ENCODE measurements at places on chromosomes 12 and 14. TPM values are rescaled to one million over a fixed set of nuclear protein-coding genes. Genes with fewer than 3 reads are reported as not detected.

PLA2G1B gene
- total RNA-seq = not detected

OTOGL gene
- not detected for total RNA-seq

CLEC4E gene
- not detected for total RNA-seq

TGM1 gene
- 4.5 TPM for total RNA-seq

RASSF8 gene
- 1.0 TPM for total RNA-seq

SIX6 gene
- total RNA-seq = not detected

WDR89 gene
- 21.3 TPM for total RNA-seq

TAS2R14 gene
- total RNA-seq = 1.6 TPM

KRT73 gene
- 3.7 TPM for total RNA-seq

CLEC1A gene
- total RNA-seq = not detected

TMTC1 gene
- total RNA-seq = not detected

TSPAN19 gene
- total RNA-seq = not detected

MYF6 gene
- total RNA-seq = not detected

MGP gene
- total RNA-seq = not detected

PDE3A gene
- total RNA-seq = not detected

GALNT9 gene
- total RNA-seq = not detected

MTHFD1 gene
- total RNA-seq = 124 TPM

DEPDC4 gene
- total RNA-seq = 2.6 TPM

NPFF gene
- not detected for total RNA-seq

AQP6 gene
- total RNA-seq = not detected

BMAL2 gene
- total RNA-seq = 11.6 TPM

PIANP gene
- total RNA-seq = not detected

TAC3 gene
- not detected for total RNA-seq

MYH6 gene
- not detected for total RNA-seq

TSHR gene
- total RNA-seq = 5.0 TPM

LRCOL1 gene
- not detected for total RNA-seq

SPX gene
- total RNA-seq = 0.20 TPM

CPNE6 gene
- total RNA-seq = not detected

DAO gene
- not detected for total RNA-seq

OR6C2 gene
- total RNA-seq = not detected

NINJ2 gene
- 3.5 TPM for total RNA-seq

All from activated naive CD4-positive, alpha-beta T cell treated with anti-CD3 and anti-CD28 coated beads, Interleukin-2, amount 10 ng/mL, durations not matched to agents 5 hours and 36 hours (primary cell).